Activated CD4-positive, alpha-beta T cell treated with anti-CD3 and anti-CD28 coated beads, Interleukin-2, amount 10 ng/mL, durations not matched to agents 24 days and 14 days (primary cell): ENCODE measurements at places on chromosomes 3 and 15.

GRCh38 chr15:54841701-54842305 lies 354.9 kb downstream of the RSL24D1 start:
- no peak overlapping the region for H3K27ac ChIP-seq
- H3K27me3 ChIP-seq = no peaks in the 10 kb centered on the region
- no peak for DNase-seq
- H3K36me3 ChIP-seq = no peaks in the 10 kb centered on the region
- H3K4me3 ChIP-seq = no peak overlapping the region

DNA sequence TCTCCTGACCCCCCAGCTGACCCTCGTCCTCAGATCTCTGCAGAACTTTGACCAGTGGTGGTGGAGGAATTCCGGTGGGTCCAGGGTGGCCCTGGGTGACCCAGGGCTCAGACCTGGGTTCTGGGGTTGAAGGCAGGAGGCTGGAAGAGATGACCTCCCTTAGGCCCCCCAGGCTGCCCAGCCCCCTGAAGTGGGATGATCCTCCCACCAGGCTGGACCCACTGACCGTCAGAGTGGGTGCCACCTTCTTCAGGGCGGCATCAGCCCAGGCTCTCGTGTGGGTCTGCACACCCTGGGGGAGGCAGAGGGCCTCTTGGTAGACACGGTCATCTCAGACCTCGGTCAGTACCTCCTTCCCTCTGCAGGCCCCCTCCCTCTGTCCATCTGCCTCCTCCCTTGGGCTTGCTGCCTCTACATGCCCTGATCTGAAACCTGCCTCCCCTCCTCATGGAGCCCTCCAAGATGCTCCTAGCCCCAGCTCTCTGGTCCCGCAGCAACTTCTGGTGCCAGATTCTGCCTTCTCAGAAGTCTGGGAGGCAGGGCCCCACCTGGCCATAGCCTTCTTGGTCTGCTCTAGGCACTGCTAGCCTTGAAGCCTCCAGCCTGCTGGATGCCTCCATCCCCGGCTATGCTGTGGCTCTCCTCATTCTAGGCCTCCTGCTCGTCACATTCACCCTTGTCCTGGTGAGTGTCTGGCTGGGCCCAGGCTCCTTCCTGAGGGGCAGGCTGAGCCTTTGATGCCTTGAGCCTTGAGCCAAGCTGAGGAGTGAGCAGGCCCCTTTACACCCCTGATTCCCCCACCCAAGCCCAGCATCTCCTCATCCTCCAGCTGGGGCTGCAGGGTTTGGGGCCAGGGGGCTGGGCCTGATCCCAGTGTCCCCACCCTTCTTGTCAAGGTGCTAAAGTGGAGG lies 49.1 kb upstream of the CSPG4 start:
- DNase-seq = no peak
- H3K27ac ChIP-seq = no peak overlapping the region
- H3K4me3 ChIP-seq = no peak overlapping the region
- peaks cover 16% of the 10 kb centered on the region for H3K4me1 ChIP-seq
- no peaks in the 10 kb centered on the region for H3K27me3 ChIP-seq

DNA sequence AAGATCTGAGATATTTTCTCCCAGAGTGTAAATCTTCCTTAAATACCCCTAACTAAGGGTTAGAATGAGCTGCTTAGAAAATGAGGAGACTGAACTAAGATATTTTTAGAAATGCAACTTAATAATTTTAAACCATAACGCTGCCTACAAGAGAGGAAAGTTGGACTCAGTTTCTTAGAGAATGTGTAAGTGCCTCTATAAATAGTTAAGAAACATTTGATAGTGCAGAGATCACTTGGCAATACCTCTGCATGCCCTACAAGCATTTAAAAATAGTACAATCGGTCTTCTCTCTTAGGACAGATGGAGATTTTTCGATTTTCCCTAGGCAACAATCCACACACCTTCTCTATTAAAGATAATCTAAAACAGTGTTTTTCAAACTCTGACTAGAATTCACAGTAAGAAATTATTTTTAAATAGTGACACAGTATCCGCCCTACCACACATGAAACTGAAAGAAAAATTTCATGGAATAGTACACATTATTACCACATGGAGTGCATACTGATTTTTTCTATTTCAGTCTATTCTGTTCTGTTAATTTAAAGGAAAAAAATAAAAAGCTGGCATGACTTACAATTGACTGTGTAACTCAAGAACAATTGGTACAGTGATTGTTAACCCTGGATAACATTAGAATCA lies 83.2 kb downstream of the GADL1 start:
- H3K36me3 ChIP-seq = no peaks in the 10 kb centered on the region
- H3K27me3 ChIP-seq = peaks cover 5% of the 10 kb centered on the region
- H3K4me1 ChIP-seq = no peaks in the 10 kb centered on the region
- H3K4me3 ChIP-seq = no peak overlapping the region
- no peak overlapping the region for H3K27ac ChIP-seq

- no peaks in the 10 kb centered on the region for H3K4me1 ChIP-seq
- no peak for DNase-seq
- H3K27me3 ChIP-seq = no peaks in the 10 kb centered on the region
- no peak overlapping the region for H3K4me3 ChIP-seq
- no peaks in the 10 kb centered on the region for H3K36me3 ChIP-seq
Measured at GRCh38 chr3:7503431-7503830, 642.5 kb downstream of the GRM7 start.

DNA sequence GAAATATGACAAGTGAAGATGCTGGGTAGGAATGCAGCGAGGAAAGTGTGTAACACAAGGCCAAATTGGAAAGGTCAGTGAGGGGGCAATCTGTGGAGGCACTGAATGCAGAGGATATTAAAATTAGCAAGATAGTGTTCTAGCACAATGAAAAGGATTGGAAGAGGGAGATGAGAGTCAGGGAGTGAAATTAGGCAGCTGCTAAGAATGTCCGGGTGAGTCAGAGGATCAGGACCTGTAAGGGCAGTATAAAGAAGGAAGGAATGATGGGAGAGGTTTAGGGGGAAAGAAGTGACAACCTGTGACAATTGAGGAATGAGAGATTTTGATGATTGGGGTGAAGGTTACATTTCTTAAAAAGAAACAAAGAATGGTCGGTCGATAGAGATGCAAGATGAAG lies 103.5 kb downstream of the UBE3A start:
- no peak overlapping the region for H3K4me3 ChIP-seq
- peaks cover 72% of the 10 kb centered on the region for H3K36me3 ChIP-seq
- no peak for DNase-seq

GRCh38 chr3:69209413-69209812 lies 87.0 kb upstream of the LMOD3 start:
- peaks cover 72% of the 10 kb centered on the region for H3K4me1 ChIP-seq
- no peak for DNase-seq
